Stimulated activated CD4-positive, alpha-beta T cell treated with anti-CD3 and anti-CD28 coated beads, Interleukin-1b, Interleukin-23, amount 100 ng/mL, for 1 hour (primary cell): ENCODE measurements at places on chromosomes 4 and X.

GRCh38 chr4:43325220-43325967, 432.9 kb downstream of the GRXCR1 start:
- no peak for DNase-seq

GRCh38 chr4:18816228-18816895, 794.8 kb upstream of the LCORL start:
- no peak for DNase-seq

DNA sequence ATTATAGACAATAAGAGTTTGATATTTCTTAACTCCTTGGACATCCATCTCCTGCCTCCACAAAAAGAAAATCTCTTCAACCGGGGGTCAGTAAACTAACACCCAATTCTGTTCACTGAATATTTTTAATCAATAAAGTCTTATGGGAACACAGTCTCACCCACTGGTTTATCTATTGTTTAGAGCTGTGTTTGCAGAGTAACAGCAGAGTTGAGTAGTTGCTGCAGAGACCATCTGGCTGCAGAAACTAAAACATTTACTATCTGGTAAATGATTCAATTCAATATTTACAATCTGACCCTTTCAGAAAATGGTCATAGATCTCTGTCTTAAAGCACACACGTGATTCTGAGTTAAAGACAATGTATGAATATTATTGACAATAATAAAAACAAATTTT, 94.0 kb downstream of the TMA16 start:
- DNase-seq, result no peak

DNA sequence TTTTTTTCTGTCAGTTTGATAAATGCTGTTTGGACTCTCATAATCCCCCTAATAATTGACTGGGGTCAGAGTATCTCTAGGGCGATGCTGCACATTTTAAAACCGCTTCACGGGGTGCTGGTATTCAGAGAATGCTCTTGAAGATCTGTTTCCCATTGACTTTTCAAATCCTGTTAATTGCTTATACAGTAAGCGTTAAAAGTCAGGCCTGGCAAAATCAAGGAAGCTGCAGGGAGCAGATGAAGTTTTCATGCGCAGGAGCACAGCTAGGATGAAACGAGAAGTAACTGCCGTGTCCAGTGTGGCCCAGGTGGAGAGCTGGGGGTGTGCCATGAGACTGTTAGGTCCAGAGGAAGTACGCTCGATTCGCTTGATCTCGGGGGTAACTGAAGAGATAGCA, 312.9 kb downstream of the TRIML1 start:
- DNase-seq, result no peak

- no peak for DNase-seq
Measured at GRCh38 chr4:140755774-140756318, 339 bp downstream of the TBC1D9 start.

GRCh38 chr4:45471335-45471734, 652.5 kb downstream of the GABRG1 start:
- DNase-seq, result no peak

GRCh38 chr4:160406263-160406825, 1303.5 kb downstream of the RAPGEF2 start:
- DNase-seq, result no peak

GRCh38 chr4:742096-742741, 36.6 kb downstream of the PCGF3 start:
- no peak for DNase-seq

DNA sequence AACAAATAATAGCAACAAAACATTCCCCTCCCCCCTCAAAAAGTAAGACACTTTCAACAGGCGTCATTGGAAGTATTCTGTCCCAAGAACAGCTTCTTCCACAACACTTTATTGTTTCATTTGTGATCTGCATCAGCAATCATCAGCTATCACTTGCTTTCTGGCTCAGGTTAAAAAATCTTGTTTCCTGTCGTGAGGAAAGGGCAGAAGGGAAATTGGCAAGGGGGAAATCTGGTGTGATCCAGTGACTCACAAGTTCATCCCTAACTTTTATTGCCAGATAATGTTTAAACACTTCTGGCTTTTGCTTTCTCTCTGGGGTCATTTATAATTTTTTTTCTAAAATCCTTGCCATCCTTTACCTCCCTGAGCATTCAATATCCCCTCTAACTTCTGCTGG, 247.4 kb upstream of the GIMD1 start:
- DNase-seq, result no peak

GRCh38 chrX:45801554-45801953, 600.9 kb upstream of the DIPK2B start:
- DNase-seq, result no peak

DNA sequence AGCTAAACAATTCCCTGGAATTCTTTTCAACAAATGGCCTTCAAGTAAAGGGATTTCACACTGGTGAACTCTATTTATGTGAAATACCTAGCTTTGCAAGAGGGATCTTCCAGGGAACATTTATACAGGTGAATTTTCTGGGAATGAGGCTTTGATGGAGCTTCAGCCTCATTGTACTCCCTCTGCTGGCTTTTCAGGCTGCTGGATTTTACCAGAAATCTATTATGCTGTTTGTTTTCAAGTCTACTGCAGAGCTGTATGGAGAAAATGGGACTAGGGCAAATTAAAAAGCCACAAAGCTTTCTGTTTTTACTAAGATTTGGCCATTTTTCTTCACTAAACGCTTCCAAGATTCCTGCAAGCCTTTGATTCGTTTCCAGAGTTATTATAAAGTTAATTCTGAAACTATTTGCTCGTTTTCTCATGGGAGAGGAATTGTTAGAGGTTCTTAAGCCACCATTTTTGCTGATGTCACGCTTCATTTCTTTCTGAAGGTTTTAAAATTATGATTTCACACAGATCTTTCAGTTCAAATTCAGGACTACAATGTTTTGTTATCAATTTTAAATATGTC, 31.6 kb downstream of the KDM6A start:
- DNase-seq, result no peak

GRCh38 chr4:111813555-111814140, 331.6 kb upstream of the FAM241A start:
- no peak for DNase-seq

- no peak for DNase-seq
Measured at GRCh38 chrX:42117318-42117717, 194.0 kb upstream of the CASK start.

GRCh38 chrX:40323977-40324376, 226.2 kb upstream of the BCOR start:
- no peak for DNase-seq

- DNase-seq, result no peak
Measured at GRCh38 chr4:2254665-2255500, 7.0 kb downstream of the MXD4 start.

DNA sequence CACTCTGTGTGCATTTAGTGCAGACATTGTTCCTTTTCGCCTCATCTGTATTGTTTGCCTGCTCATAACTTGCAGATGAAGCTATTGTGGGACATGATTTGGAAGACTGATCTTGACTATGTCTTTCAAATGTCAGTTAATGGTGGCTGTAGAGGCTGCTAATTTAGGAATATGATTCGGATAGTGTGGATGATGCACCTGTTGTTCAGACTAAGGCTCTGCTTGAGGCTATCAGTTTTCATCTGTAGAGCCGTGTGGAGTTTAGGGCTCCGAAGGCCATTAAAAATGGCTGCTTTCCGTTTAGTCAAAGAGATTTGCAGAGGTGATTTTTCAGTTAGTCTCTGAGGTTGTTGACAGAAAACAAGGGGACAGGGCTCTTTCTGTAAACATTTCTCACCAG, 102.0 kb downstream of the GBA3 start:
- no peak for DNase-seq

GRCh38 chr4:109412776-109413175, 20.8 kb upstream of the SEC24B start:
- DNase-seq, result no peak

DNA sequence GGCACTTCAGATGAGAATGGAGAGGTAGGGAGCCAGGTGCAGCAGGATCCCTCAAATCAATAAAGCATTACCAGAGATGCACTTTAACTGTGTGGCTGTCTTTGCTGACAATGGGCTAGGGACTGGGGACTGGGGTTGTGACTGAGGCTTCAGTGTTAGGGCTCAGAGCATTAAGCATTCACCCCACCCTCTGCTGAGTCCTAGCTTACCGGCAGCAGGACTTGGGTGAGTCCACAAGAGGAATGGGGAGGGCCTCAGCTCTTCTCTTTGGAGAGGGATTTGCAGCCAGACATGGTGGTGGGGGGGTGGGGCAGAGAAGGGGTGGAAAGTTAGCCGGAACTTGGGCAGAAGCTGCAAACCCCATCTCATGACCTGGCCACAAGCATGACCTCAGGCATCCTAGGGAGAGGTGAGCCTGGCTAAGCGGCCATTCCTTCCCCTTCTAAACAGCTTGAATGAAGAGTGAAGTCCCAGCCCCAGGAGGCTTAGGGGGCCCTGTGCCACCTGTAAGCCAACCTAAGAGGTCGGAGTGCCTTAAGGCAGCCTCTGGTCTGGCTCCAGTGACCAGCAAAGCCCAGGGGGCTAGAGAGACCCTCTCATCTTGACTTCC, 78.4 kb downstream of the STARD8 start:
- DNase-seq, result no peak

DNA sequence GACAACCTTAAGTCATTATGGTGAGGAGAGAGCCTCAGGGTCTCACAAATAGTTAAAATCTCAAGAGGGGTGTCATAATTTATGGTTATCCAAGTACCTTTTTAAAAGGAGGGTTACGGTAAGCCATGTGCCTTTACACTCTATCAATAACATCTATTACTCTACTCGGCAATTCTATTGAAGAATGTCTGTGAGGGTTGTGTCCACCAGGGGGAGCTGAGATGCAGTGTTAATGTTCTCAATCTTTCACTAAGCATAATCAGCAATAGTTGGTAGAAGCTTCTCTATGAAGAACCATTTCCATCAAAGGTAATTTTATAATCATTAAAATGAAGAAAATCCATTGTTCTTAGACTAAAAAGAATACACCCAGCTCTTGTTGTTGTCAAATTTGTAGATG, 457.4 kb downstream of the CENPC start:
- DNase-seq, result no peak

- DNase-seq, result no peak
Measured at GRCh38 chr4:113783701-113784100, 22.2 kb upstream of the CAMK2D start.

- DNase-seq, result no peak
Measured at GRCh38 chrX:115054876-115055275, 37.5 kb upstream of the IL13RA2 start.

GRCh38 chr4:167185465-167185864, 48.8 kb downstream of the SPOCK3 start:
- DNase-seq, result no peak

- no peak for DNase-seq
Measured at GRCh38 chr4:99352602-99353537, at the start of gene ADH1C. TSS of gene ADH1C (minus strand) at chr4:99352746. CDS start at chr4:99352675, 71 bp downstream.

DNA sequence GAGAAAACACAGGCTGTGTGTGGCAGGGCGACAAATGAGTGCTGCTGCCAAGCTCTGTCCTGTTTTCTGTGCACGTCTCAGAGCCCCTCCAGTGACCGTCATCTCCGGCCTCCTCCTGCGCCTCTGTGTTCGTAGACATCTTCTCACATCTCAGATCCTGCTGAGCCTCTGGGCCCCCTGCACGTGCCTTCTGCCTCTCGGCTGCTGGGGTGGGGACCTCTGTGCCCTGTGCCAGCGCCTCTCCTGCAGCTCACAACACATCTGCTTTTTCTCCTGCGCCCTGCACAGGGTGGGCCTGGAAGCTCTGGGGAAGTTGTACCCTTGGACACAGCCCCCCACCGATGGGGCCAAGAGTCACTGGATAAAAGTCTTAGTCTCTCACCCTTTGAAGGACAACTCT, 2.4 kb upstream of the CTAG2 start:
- DNase-seq, result no peak
